ENCODE measurements at places on chromosomes 2 and 18.
A peak's percentile ranks its signal among the peaks of the same experiment; 100 is the strongest.

- DNase-seq, result no peak
Observed at GRCh38 chr2:240129311-240129710, 6.8 kb downstream of the COPS9 start.

DNA sequence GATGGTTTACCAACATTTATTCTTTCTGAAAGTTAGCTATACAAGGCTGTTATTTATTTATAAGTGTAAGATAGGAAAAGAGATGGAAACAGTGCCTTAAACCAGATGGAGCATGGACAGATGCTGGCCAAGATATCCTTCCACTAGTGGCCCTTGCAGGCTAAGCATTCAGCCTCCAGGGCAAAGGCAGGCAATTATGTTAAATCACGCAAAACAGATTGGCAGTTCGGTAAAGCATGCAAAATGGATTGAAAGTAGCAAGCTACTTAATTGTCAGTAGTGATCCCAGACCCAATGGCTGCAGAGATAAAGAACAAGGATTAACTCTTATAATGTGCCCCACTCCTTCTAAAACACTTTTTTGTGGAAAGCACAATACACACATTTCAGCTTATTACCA is 105.4 kb upstream of the MAP4K3 start:
- no peak for DNase-seq

GRCh38 chr18:7684357-7684756 is 117.2 kb downstream of the PTPRM start:
- DNase-seq, result no peak

- DNase-seq, result no peak
Observed at GRCh38 chr18:5417342-5417741, 121.8 kb upstream of the ZBTB14 start.

DNA sequence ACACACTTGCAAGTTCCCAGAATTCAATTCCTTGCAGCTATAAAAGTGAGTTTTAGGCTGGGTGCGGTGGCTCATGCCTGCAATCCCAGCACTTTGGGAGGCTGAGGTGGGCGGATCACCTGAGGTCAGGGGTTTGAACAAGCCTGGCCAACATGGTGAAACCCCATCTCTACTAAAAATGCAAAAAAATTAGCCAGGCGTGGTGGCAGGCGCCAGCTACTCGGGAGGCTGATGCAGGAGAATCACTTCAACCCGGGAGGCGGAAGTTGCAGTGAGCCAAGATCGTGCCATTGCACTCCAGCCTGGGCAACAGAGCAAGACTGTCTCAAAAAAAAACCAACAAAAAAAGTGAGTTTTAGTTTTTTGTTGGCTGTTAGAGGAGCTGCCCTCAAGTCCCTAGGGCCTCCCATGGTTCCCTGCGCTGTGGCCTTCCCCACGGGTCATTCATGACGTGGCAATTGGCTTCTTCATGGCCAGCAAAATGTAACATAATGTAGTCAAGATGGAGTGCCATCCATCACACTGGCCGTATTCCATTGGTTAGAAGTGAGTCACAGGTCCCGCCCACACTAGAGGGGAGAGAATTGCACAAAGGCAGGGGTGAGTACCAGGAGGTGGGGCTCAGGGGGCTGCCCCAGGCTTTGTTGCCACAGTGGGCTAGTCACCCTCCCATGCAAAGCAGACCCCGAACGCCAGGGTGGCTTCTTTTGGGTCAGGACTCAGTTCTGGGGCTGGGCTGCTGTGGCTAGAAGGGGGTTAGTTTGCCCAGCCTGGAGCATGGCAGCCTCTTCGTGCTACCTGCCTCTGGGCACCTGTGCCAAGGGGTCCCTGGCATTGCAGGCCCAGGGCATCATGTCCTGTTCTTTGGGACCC is 37.7 kb upstream of the INHBB start:
- no peak for DNase-seq

DNA sequence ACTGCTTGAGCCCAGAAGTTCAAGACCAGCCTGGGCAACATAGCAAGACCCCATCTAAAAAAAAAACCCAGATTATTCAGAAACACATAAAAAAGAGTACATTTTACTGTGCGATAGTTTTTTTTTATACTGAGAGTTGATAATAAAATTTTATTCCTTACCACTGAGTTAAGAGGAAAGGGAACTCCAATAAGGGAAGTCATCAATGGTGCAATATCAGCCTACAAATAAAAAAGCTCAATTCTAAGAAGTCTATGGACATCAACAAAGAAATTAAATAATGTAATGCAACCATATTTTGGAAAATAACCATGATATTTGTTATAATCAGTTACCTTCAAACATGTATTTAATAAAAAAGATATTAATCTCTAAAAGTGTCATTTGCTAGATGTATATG is 46.6 kb downstream of the PIGN start:
- no peak for DNase-seq

- DNase-seq, result no peak
Observed at GRCh38 chr2:162379719-162380580, 36.0 kb downstream of the GCA start.

DNA sequence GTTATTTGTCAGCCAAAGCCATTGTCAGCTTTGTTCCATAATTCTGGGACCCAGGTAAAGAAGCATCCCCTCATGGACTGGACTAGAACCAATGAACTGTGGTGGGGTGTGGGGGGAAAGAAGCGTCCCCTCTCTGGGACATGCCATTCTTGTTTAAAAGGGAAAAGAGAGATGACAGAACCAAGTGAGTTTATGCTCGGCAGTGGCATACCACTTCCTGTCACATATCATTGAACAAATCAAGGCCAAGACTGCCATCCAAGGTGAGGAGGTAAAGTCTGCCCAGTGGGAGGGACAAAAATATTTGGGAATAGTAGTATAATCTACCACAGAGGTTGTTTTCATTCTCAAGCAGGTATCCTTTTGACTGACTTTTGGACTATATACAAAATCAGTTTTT is 4.7 kb upstream of the GLS start:
- no peak for DNase-seq

- no peak for DNase-seq
Observed at GRCh38 chr2:73408198-73408597, 22.6 kb downstream of the ALMS1 start.

GRCh38 chr2:240387669-240388358 is 47.6 kb upstream of the GPC1 start:
- peak; percentile 62 for DNase-seq

GRCh38 chr2:129056959-129057317 is 738.3 kb upstream of the HS6ST1 start:
- DNase-seq, result no peak

- DNase-seq, result no peak
Observed at GRCh38 chr18:25373432-25374179, 21.6 kb upstream of the ZNF521 start.

DNA sequence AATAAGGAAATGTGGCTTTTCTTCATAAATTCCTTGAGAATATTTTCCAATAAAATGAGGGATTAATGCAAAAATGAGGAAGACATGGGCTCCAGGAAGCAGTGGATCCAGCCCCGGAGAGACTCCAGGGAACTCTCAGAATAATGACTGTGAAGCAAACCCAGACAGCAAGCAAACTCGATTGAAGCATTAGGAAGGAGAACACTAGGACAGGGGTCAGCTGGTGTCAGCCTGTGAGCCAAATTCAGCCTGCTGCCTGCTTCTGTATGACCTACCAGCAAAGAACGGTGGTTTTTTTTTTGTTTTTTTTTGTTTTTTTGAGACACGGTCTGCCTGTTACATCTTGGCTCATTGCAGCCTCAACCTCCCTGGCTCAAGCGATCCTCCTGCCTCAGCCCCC is 274.3 kb upstream of the FBXO11 start:
- DNase-seq, result no peak

- no peak for DNase-seq
Observed at GRCh38 chr2:223366566-223366965, 235.6 kb downstream of the SCG2 start.

DNA sequence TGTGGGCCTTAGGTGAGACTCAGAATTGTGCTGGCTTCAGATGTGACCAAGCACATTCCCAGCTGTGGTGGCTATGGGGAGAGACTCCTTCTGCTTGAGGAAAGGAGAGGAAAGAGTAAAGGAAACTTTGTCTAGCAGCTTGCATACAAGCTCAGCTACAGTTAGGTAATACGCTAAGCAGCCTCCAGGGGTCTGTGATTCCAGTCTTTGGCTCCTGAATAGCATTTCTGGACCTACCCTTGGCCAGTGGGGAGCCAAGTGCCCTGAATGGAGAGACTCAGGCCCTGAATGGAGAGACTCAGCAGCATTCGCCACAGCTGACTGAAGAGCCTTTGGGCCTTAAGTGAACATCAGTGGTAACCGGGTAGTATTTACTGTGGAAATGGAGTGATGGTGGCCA is 227.4 kb upstream of the CDH7 start:
- DNase-seq, result no peak

DNA sequence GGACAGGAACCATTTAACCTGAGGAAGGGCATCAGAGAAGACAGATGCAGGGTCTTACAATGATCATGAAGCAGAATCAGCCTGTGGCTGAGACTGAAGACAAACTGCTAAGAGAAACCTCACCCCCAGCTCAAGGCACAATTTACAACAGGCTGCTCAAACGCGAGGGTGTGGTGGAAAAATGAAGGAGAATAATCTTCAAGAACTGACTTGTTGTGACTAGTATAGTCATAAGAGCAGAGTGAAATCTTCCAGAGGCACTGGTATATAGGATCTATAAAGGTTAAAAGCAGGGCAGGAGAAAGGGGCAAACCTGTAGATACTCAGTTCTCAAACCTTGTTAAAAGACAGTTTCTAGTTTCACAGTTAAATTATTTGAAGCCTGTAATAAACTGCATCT is 1155.8 kb upstream of the TMEFF2 start:
- DNase-seq, result no peak

DNA sequence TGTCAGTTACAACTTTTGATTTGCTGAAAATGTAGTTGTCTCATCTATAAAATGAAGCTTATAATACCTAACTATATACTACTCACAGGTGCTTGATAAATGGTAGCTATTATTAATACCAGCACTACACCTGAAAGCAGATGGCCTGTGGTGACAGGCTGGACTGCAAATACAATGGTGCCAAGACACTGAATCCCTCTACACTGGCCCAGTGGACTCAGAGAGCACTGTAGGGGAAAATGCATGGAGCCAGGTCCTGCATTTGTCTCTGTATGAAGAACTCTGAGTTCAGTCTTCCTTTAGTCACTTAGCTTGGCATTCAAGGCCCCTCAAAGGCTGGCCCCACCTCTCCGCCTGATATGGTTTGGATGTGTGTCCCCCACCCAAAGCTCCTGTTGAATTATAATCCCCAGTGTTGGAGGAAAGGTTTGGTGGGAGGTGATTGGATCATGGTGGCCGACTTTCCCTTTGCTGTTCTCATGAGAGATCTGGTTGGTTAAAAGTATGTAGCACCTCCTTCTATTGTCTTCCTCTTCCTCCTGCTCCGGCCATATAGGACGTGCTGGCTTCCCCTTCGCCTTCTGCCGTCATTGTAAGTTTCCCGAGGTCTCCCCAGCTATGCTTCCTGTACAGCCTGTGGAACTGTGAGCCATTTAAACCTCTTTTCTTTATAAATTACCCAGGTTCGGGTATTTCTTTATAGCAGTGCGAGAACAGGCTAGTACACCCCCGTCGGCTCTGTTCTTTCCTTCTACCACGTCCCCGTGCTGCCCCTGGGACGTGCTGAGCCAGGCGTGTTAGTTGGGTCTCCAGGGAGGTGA is 11.1 kb upstream of the NTSR2 start:
- DNase-seq, result no peak

GRCh38 chr2:237446338-237446665 is 32.3 kb upstream of the COL6A3 start:
- peak; percentile 75 for DNase-seq
